ENCODE measurements at places on chromosomes 6 and 20.

GRCh38 chr20:34190679-34191090 is 50.5 kb upstream of the ASIP start:
- DNase-seq: no peak

DNA sequence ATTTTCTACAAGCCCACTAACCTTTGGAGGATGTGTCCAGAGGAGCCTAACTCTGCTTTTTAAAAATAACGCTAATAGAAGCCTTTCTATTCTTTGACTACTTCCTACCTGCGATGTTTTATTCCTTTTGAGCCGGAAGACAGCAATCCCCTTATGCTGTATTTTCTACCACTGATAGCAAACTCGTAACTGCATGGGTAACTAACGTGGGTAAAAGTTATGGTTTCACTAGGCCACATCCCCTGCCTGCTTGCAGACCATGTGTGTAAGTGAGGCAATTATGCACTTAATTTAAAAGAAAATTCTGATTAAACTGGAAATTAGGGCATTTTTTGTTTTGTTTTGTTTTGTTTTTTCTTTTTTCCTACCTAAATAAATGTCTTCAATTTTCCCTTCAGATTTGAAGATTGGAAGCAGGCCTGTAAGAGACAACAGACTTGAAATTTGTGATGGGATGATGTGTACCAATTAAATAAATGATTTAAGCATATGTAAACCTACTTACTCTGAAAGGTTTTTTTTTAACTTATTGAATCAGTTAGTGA is 931 bp downstream of the UFL1 start:
- no peak for DNase-seq

GRCh38 chr20:32642257-32643046 is 31.3 kb downstream of the C20orf203 start:
- no peak for DNase-seq

- no peak for DNase-seq
Observed at GRCh38 chr20:13333793-13334192, 112.7 kb downstream of the ISM1 start.

- DNase-seq: no peak
Observed at GRCh38 chr6:71386215-71386614, 97.6 kb downstream of the OGFRL1 start.

DNA sequence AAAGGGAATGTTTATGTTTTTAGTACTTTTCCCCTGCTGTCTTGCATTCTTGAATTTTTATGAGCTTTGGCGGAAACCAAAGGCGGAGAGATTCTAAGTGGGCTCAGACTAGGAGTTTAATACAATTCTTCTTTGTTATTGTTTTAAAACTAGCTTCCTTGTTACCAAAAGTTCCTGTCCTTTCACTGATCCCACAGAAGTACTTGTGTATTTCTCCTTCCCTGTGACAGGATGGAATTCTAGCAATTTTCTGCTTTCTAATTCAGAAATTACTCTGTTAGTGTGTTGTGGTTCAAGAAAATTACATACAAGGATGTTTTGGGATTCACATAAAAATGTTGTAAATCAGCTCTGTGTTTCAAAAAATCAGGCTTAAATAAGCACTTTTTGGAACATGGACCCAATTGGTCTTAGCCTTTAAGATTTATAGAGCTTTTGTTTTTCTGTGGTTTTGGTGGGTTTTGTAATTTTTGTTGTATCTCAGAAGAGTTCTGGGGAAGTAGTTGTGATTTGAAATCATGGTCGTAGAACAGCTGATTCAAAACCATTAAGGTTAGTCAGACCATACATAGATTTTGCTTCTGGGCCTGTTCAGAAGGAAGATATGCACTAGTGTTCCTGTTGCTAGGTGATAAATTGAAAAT is 17.6 kb upstream of the CTAGE9 start:
- DNase-seq: no peak

- no peak for DNase-seq
Observed at GRCh38 chr6:132400555-132400882, 756 bp downstream of the MOXD1 start.

DNA sequence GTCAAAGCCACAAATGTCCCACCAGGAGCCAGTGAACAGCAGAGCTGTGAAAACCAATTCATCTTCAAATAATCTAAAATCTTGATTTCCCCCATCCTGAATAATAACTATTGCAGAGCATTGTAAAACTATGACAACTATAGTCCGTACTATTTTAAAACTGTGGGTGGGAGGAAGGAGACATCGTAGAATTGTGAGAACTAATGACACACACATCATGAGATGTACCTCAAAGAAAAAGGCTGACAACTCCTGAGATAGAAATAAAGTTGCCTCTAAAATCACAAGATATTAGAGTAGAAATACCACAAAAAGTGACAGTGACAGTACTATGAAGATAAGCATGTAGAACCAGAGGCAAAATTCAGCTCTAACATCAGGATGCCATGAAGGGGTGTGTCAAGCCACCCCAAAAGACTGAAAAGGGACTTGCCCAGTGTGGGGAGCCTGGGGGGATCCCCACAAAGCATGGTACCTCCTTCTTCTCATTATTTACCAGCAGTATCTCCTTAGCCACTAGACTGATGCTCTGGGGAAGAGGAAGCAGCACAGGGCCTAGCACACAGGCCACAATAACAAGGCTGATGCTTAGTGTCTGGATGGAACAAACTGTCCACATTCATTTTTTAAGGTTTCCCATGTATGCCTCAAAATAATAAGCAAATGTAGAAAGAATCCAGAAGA is 13.4 kb downstream of the NAPB start:
- no peak for DNase-seq

- no peak for DNase-seq
Observed at GRCh38 chr20:20365480-20366161, 2.3 kb upstream of the INSM1 start.
